ENCODE measurements at places on chromosomes 13 and 19.
A peak's percentile ranks its signal among the peaks of the same experiment; 100 is the strongest.

DNA sequence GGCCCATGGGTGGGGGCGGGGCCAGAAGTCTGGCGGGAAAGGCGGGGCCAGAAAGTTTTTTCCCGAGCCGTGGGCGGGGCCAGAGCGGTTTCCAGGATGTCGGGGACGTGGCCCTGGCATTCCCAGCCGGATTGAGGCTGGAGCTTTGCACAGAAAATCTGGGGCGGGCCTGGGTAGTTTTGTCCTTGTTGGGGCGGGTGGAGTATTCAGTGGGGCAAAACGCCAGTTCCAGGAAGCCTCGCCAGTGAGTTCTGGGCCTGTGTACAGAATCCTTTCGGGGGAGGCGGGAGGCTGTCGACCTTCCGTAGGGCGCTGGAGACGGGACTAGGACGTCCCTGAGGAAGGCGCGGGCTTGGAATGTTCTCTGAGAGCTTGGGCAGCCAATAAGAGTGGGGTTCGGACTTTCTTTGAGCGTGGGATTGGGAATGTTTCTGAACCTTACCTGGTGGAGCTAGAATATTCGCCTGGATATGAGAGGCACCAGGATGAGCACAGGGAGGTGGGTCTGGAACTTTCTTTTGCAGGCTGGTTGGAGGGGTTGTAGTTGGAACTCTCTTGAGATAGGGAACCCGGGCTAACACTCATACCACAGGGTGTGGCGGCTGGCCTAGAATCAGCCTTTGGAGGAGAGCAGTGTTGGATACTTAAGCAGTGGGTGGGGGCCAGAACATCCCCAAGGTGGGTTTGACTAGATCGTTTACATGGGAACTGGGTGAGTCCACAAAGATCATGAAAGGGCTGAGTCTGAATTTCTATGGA is 1.3 kb downstream of the CCDC9 start:
- peak; percentile 59 for DNase-seq

DNA sequence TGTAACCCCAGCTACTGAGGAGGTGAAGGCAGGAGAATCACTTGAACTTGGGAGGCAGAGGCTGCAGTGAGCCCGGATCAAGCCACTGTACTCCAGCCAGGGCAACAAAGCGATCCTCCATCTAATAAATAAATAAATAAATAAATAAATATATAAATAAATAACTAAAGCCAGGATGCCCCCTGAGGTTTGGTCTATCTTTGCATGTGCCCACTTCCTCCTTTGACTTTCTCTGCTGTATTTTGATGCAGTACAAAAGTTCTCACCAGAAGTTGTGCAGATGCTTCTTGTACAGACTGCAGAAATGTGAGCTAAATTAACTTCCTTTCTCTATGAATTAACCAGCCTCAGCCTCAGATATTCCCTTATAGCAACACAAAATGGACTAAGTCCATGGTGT is 6.5 kb upstream of the N4BP2L2 start:
- no peak for DNase-seq

DNA sequence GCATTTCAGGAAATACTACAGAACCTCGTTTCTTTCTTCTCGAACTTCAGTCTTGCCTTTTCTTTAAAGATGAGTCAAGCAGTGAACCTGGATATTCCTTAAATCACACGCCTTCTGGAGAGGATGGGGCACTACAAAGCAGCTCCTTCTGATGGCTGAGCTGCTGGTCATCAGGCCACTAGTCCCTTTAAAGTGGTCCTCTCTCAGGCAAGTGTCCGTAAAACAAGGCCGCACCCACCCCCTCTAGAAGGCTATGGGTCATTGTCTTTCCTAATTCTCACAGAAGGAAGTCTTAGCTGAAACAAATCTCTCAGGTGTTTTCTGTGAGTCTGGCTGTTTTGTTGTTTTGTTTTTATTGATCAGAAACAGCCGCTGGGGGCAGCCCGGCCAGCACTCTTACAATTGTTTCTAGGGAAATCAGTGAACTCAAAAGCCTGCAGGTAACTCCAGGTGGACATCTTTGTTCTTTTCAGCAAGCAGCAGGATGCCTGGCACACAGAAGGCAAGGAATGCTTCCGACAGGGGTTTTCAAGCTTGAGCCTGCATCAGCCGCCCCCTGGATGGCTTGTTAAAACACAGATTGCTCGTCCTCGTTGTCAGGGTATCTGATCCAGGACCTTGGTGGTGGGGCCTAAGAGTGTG is 45.4 kb downstream of the MBNL2 start:
- DNase-seq = no peak

DNA sequence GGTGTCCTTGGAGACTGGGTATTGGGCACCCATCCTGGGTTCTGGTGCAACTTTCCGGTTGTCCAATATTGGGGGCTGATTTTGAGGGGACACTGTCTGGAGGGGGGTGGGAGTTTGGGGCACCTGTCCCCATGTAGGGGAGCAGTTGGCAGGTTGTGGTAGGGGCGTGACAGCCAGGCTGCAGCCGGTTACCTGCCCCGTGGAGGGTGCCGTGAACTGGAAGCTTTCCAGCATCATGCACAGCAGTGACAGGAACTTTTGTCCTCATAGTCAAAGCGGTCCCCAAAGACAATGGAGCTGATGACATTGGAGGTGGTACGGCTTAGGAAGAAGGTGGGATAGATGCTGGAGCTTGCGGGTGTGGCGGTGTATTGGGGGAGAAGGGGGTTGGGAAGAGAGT is 34.3 kb downstream of the CYP2B6 start:
- peak; percentile 50 for DNase-seq

- DNase-seq = no peak
Observed at GRCh38 chr13:110907951-110908898, 6.6 kb downstream of the ANKRD10 start.

DNA sequence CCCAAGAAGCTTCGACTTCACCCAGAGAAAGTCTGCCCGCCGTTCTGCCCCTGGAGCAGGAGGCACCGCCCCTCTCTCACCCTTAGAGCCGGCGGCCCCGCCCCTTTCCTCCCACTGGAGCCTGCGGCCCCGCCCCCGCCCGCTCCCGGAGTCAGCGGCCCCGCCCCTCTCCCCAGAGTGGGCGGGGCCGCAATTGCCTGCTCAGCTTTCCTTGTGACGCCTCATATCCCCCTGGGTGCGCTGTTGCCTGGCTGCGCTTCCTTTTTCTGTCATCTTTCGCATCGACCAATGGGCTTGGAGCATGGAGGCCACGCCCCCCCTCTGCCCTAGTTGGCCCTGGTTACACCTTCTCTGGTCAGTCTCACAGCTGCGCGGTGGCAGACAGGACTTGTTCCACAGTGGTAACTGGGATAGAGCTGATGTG is 38.2 kb upstream of the ZNF492 start:
- no peak for DNase-seq

GRCh38 chr13:77079902-77080413 is 53.0 kb upstream of the FBXL3 start:
- DNase-seq = no peak

GRCh38 chr13:43289470-43290255 is 266.3 kb downstream of the DNAJC15 start:
- DNase-seq = no peak

GRCh38 chr19:6021878-6022569 is 44.1 kb upstream of the RANBP3 start:
- peak; percentile 67 for DNase-seq

DNA sequence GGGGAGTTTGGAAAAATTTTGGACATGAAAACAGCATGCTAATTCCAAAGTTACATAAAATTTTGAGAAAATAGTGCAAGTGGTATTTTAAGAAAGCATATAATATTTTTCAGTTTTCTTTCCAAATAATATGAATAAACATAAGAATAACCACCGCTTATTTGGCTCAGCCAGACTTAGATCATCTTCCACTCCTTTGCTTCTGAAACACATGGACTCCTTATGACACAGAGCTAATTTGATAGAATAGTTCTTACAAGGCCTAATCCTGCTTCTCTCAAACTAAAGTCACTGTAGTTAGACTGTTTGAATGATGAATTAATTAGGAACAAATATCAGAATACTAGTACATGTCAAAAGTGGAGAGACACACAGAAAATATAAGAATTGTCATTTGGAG is 165.5 kb downstream of the POSTN start:
- DNase-seq = no peak

DNA sequence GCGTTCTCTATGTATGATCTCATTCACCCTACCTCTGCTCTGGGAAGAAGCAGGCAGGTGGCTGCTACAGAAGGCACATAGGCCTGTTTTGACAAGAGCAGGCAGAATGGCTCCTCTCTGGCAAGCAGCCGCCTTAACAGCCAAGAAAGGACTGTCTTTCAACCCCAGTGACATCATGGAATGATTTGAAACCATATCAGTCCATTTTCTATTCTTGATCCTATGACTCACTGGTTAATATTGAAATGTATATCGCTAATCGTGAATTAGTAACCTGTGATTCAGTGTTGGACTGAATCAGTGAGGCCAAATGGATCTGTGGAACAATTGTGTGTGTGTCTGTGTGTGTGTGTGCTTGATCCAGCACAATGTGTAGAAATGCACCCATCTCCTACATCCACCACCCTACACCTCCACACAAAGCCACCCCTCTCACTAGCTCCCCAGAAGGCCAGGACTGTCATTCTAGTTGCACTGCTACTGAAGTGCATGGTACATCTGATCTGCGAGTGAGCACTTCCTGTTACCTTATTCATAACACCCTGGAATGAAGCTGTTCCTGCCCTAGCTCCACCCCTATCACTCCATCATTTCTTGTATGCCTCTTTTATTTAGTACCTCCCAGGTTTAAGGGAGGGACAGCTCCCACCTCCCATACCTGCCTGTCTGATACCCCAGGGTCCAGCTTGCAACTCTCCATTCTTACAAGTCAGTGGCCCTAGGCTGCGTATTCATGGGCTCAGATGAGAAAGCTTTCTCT is 460.0 kb downstream of the FOXO1 start:
- DNase-seq = peak; percentile 50

DNA sequence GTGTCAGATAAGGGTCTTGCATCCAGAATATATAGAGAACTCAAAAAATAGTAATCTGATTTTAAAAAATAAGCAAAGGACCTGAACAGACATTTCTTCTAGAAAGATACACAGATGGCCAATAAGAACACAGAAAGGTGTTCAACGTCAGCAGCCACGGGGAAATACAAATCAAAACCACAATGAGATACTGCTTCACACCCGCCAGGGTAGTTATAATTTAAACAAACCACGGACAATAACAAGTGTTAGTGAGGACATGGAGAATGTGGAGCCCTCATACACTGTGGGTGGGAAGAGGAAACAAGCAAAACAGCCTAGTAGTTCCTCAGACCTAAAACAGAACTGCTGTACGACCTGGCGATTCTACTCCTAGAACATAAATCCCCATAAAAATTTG is 26.7 kb upstream of the NAPA start:
- DNase-seq = no peak

GRCh38 chr13:24683351-24683750 is 3.1 kb downstream of the ATP12A start:
- DNase-seq = no peak

GRCh38 chr19:53158119-53158656 is 665 bp downstream of the ZNF347 start:
- DNase-seq = peak; percentile 87

DNA sequence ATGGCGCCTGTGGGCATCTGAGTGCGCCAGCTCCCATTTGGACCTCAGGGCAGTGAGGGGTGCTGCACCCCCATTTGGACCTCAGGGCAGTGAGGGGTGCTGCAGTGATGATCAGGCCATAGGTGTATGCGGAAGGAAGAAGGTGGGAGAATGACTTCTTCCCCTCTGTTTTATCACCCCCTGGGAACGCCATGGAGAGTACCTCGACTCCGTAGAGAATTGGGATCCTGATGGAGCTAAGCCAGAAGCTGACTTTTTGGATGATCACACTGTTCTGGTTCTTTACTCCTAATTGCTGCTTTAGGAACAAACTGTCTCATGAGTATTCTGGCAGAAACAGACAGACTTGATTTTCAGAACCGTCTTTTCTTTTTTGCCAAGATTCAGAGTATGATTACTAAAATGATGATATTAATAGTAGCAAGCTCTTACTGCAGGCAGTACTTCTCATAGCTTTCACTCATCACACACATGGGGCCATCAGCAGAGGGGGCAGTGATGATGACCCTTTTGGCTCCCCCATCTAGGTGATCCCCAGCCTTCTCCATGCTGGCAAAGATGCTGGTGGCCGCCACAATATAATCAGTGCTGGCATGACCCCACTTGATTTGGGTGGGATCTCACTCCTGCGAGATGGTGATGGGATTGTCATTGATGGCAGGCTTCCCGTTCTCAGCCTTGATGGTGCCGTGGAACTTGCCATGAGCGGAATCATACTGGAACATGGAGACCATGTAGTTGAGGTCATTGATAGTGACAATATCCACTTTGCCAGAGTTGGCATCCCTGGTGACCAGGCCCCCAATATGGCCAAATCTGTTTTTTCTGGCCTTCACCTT is 10.3 kb upstream of the UBAC2 start:
- DNase-seq = no peak

DNA sequence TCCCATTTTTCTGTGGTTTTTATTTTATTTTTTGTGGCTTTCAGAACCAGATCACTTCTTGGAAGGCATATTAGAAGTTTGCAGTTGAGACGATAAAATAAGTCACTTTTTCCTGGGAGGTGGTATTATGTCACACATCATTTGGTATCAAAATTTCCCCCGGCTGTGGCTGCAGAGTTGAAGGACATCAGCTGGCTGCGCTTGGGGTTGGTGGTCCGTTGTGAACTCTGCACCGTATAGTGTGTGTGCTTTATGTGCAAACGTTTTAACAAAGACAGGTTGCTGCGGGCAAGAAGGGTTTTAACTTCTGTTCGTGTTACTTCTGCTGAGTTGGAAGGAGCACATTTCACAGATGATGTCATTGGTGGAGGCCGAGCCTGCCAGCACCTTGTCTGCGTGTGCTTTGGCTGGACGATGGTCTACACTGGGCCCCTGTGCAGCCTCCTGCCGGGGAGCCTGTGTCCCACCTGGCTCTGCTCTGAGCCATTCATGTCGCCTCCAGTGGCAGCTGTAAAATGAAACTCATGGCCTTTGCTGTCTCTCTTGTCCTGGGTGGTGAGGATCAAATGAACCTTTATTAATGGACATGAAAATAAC is 9.6 kb downstream of the ATP11A start:
- DNase-seq = peak; percentile 56

GRCh38 chr13:66037096-66037495 is 1193.0 kb downstream of the PCDH9 start:
- DNase-seq = no peak

DNA sequence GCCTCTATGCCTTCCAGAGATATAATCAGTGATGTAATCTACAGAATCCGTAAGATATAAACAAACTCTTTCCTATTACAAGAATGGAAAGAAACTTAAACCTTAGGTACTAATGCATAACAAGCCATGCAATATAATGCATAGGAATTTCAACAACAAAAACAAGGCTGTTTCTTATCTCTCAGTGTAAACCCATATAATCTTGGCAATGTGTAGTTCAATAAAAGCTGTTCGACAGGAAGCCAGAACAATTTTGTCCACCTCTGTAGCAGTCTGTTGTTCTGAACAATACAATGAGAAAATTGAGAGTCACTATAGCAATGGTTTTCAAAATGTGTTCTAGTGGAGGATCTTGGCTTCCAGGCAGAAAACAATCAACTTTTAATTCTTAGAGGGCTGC is 111.5 kb upstream of the FREM2 start:
- no peak for DNase-seq

DNA sequence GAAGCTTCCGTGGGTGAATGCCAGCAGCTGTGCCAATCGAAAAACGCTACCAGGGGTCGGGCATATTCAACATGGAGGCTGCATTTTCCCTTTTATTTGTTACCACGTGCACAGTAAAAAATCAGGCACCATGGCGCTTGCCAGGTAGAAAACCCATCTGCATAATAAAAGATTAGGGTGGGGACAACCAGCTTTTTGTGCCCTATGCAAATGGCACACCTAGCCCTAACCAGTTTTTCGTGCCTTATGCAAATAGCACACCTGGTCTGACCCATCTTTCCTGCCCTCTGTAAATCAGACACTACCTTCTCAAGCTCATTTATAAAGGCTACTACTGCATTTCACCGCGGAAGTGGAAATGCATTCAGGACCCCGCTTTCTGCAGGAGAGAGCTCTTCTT is 62.1 kb upstream of the FREM2 start:
- no peak for DNase-seq
